ENCODE measurements at places on chromosomes 11 and 22.

DNA sequence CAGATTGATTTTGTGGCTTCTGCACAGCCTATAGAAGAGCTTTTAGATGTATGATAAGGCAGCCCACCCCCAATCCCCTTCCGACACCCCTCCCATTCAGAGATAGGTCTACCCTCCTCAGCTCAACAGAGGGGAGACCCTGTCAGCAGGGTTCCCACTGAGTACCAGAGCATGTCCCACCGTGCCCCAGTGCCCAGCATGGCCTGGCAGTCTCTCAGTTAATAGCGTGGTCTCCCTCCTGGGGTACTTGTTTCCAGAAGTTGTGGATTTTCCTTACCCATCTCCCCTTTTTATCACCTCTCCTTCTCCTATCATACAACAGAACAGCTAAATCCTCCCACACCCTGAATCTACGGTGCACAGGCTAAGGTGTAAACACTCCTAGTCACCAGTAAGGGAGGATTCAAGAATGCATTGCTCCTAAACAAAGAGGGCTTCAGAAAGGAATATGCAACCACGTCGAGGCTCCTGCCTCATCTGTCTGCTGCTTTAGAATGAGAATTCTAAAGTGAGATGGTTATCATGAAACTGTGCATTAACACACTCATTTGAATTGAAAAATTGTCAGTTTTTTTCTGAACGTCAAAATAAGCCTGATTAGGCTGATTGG is 6.7 kb downstream of the PLAAT2 start:
- no peak for DNase-seq

- no peak for DNase-seq
Measured at GRCh38 chr11:28537822-28538221, 429.6 kb downstream of the METTL15 start.

DNA sequence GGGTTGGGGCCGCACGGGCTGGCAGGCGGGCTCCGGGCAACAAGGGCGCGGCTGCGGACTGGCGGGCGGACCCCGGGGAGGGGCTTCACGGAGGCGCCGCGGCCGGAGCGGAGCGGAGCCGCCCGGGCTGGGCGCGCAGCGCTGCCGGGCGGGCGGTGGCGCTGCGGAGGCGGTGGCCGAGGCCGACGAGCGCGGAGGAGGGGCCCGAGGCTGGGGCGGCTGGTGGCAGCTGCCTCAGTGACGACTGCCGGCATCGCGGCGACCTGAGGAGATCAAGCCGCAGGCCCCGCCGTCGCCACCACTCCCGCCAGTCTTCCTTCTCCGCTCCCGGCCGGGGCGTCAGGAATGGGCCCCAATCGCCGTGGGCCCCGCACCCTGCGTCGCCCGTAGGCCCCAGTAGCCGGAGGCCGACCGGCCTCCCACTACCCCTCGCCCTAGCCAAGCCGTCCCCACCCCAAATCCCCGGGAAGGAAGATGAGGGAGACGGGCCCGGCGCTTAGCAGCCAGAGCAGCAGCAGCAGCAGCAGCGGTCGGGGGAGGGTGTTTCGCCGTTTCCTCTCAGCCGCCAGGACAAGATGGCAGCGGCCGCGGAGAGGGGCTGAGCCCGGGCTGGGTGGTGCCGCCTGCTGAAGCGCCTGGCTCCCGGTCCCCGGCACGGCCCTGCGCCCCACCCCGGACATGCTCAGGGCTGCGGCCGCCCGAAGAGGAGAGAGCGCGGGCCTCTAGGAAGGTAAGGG is at the start of gene HIPK3:
HIPK3 (plus strand) TSS at position 222 of the 737 bp plus-strand sequence.
- peak; percentile 91 for DNase-seq

GRCh38 chr11:102581066-102581465 is 44.1 kb downstream of the MMP20 start:
- DNase-seq: no peak

GRCh38 chr11:3753110-3753509 is 44.2 kb downstream of the NUP98 start:
- no peak for DNase-seq

- DNase-seq: no peak
Measured at GRCh38 chr11:64611869-64612646, 21.0 kb downstream of the SLC22A12 start.

GRCh38 chr11:27468995-27469695 is 3.4 kb downstream of the LGR4 start:
- DNase-seq: no peak

DNA sequence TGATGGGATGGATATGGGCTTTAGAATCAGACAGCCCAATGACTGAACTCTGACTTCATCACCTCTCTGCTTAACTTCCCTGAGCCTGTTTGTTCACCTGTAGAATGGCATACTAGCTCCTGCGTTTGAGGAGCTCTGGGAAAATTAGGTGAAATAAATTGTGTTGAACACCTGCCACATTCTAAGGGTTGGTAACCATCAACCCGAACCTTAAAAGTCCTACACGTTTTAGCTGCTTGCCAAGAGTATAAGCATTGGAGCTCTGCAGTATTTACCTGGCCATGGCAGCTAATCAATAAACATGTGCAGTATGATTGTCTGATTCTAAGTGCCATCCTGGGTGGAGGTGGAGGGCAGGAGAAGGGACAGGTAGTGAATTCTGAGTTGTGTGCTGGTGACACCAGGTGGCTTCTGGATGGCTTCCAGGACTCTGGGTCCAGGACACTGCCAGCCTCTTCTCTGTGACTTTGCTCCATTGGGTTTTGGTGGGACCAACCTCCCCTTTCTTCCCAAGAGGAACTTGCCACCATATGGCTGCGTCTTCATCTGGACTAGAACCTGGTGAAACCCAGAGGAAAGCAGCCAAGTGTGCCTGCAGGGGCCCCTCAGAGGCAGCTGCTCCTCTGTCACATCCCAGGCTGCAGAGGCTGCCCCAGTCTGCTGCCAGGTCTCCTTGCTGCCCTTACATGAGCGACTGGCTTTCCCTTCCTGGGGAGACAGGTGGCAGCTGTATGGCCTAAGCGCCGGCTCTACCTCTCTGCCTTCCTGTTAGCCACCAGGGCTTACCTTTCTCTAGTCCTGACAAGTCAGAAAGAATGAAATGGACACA is 85.6 kb downstream of the CACNG2 start:
- no peak for DNase-seq

DNA sequence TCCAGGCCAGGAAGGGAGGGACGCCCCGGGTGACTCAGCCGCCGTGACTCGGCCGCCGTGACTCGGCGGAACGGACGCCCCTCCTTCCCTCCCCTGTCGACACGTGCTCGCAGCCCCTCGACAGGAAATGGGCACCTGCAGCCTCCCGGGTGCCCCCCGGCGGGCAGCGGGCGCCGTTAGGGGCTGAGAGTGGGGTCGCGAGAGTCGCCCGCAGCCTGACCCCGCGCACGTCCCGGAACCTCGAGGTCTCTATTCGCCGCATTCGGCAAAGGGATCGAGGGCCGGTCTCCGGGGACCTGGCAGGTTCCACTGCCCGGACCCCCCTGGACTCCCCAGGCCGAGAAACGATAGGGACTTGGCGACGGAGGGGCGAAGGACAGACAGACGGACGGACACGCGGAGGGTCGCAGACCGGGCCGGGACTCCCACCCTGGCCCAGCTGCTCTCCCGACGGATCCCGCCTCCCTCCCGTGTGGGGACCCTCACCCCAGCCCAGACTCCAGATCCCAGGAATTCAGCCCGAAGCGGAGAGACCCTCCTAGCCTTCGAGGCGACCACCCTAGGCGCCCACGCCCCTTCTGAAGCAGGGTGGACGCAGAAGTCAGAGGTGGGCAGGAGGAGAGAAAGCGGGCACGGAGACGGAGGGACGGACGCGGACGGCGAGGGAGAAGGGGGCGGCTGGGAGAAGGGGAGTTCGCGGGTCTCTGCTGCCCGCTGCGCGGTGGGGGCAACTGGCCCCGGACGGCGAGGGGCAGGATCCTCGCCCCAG is 648 bp downstream of the FOSL1 start:
- DNase-seq: peak; percentile 58

DNA sequence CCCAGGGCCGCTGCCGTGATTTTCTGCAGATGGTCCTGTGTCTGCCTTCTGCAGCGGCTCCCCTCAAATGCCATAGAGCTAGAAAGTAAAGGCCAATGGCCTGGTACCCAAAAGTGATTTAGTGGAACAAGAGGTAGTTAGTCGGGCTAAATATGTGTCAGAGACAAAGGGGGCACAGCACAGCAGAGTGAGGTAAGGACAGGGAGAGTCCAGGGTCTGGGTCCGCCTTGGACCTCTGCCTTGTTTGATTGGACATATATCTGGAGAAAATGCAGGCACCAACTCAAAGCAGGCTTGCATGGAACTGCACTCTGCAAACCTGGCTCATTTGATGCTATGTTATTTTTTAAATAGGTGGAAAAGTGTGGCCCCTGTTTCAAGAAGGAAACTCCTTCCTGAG is 249.6 kb upstream of the B3GAT1 start:
- no peak for DNase-seq

- DNase-seq: no peak
Measured at GRCh38 chr22:47448231-47449223, 686.1 kb downstream of the TBC1D22A start.

- peak; percentile 30 for DNase-seq
Measured at GRCh38 chr11:120985718-120986569, 38.0 kb upstream of the TBCEL start.

DNA sequence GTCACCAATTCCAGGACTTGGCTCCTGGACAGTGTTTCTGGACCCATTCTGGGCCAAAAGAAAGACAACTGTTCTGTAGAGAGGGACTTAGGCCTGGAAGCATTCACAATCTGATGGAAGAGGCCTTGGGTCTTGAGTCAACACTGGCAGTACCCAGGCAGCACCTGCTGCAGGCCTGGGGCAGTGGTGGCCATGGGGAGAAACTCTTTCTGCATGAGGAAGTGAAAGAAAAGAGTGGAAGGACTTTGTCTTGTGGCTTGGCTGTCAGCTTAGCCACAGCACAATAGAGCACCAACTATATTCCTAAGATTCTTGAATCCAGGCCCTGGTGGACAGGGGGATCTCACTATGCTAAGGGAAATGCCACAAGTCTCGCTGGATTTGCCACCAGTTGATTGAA is 70.6 kb downstream of the CTSC start:
- no peak for DNase-seq

DNA sequence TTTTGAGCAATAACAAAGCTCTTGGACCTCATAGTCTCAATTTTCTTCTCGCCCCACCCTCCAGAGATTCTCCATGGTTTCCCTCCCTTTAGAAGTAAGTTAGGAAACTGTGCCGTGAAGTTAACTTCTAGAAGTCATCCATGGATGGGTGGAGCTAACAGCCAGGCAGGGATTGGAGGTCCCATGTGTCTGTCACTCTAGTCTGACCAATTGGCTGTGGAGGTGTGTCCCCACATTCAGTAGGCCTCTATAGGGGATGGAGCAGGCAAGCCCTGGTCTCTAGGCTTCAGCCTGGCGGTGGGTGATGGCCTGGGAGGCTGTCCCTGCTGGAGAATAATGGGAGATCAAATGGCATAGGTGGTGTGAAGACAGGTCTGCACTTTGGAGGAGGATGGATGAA is 50.7 kb downstream of the TP53I11 start:
- DNase-seq: no peak

DNA sequence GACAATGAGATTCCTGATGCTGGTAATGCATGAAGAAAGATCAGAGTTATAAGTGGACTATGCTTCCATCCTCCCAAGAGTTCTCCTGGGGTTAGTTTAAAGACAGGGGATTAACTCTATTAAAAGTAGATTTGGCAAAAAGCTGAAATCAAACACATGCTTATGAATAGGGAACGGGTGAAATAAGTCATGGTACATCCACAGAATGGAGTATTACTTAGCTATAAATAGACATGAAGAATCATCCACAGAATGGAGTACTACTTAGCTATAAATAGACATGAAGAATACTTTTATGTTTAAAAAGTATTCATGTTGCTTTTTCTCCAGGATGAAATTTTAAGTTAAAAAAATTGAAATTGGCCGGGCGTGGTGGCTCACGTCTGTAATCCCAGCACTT is 596.4 kb upstream of the B3GAT1 start:
- DNase-seq: no peak

GRCh38 chr11:128524172-128524571 is 63.2 kb downstream of the ETS1 start:
- DNase-seq: no peak

GRCh38 chr22:35638410-35638809 is 9.8 kb upstream of the APOL6 start:
- no peak for DNase-seq

DNA sequence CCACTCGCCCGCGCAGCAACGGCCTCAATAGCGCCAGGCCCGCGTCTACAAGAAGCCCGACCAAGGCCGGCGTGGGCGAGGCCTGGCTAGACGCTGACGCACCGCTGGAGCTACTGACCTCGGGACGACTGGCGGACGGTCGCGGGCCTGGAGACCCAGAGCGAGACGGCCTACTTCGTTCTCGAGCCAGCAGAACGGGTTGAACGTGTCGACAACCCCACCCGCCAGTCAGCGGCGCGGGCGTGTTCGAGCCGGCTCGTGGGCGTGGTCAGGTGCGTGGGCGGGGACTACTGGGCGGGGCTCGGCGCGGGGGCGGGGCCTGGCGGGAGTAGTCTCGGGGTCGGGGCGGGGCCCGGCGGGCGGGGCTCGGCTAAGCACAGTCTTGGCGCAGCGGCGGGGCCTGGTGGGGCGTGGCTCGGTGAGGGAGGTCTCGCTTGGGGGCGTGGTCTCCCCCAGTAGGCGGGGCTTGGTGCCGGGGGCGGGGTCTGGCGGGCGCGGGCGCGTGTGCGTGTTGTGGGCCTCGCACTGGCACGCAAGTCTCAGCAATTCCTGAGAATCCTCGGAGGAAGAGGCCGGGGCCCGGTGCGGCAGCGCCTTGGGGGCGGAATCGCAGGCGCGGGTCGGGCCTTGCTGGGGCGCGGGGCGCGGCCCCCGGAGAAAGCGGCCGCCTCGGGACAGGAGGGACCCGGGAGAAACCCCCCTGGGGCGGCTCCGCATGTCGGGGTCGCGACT is at the start of gene RNH1:
RNH1 (minus strand) TSS at position 248 of the 732 bp plus-strand sequence. CDS start 5,080 bp downstream, outside the sequence.
- peak; percentile 100 for DNase-seq

DNA sequence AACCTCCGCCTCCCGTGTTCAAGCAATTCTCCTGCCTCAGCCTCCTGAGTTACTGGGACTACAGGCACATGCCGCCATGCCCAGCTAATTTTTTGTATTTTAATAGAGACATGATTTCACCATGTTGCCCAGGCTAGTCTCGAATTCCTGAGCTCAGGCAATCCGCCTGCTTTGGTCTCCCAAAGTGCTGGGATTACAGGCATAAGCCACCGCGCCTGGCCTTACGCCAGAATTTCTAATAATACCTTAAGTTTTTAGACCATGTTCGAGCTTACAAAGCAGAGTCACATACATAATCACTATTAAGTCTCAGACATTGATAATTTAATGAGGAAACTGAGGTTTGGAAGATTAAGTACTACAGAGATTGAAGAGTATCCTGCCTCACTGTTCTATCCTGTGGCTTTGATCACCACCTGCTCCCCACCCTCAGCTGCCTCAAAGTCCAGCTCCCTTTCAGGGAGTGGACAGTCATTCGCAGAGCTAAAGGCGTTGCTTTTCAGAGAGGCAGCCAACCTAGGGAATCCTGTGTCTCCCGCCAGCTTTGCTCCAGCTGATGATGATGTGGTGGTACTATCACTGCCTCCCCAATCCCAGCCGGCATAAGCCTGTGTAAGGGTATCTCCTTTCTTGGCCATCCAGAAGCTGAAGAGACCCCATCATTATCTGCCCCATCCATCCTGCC is 7.7 kb downstream of the UBASH3B start:
- no peak for DNase-seq

- no peak for DNase-seq
Measured at GRCh38 chr11:125933030-125933813, 12.6 kb upstream of the VSIG10L2 start.

- no peak for DNase-seq
Measured at GRCh38 chr11:58564231-58564630, 11.4 kb downstream of the LPXN start.
